Foreskin keratinocyte (primary cell): ENCODE measurements at places on chromosomes 4 and X. TPM values are rescaled to one million over a fixed set of nuclear protein-coding genes. Genes with fewer than 3 reads are reported as not detected.
A peak's percentile ranks its signal among the peaks of the same experiment; 100 is the strongest.

The CCKAR gene
- not detected in 2 replicates for total RNA-seq

The SRPK3 gene
- total RNA-seq: 0.03 and 0.04 TPM in 2 replicates

- DNase-seq: no peak
Observed at GRCh38 chr4:83661359-83661758, 125.5 kb downstream of the GPAT3 start.

DNA sequence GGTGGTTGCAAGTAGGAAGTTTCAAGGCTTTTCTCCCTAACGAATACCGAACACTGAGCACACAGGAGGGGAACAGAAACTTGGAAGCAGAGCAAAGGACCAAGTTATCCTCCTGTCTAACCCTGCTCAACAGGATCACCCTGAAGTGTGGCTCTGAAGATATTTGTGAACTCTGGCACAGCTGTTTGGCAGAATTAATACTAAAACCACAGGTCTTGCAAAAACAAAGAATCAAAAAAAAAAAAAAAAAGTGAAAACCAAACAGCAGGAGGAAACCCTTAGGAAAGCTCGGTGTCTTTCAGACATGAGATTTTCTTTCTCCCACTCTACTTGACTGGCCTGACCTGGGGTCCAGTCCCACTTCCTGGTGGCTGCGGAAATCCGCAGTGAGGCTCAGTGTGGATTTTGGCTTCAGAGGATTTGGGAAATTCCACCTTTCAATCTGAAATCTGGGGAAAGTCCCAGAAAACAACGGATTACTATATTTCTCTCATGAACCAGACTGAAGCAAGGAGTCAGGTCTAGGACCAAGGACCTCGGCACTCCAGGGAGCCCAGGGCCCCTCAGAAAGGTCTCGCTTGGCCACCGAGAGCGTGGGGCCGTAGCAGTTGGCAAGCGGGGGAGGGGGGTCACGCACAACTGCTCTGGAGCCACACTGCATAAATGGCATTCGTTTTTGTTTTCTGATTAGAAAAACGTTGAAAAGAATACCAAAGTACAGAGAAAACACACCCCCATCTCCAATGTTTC, 867 bp downstream of the TIFA start:
- DNase-seq: peak; percentile 28

DNA sequence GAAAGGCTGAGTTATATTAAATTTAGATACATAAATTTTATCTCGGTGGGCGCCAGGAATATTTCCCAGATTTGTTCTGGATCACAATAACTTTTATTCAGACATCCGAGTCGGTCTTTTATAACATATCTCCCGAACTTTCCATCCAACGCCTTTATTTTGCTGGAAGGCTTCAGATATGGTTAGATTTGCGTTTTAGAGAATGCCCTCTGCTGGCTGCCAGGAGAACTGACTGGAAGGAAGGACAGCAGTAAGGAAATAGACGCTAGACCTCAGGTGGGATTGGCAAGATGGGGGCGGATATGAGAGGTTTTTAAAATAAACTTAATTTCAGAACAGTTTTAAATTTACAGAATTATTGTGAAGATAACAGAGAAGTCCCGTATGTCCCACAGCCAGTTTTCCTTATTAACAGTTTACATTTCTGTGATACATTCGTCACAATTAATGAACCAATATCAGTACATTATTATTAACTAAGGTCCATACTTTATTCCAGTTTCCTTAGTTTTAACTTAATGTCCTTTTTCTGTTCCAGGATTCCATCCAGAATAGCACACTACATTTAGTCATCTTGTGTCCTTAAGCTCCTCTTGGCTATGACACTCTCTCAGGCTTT, 4.6 kb upstream of the KANTR start:
- no peak for DNase-seq

GRCh38 chr4:77910676-77911075, 48.0 kb downstream of the MRPL1 start:
- DNase-seq: no peak

- DNase-seq: peak; percentile 59
Observed at GRCh38 chr4:61149278-61149677, 50.8 kb upstream of the ADGRL3 start.

DNA sequence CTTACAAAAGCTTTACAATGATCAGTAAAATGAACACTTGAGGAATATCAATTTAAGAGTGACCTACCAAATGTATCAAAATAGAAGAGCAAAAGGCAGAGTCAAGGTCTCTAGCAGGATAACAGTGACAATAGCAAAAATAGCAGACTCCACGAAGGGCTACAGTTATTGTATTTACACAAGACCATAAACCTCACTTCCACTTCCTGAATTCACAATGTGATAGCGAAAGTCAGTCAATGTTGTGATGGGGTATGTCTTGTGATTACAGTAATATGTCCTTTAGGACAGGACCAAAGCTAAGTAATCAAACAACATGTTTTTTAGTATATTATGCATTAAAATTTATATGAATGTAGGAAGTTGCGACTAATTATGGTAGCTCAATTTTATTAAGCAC, 139.6 kb downstream of the IQCM start:
- no peak for DNase-seq

The EPHA5 gene
- total RNA-seq: not detected in 2 replicates
